ENCODE measurements at places on chromosomes 13 and 19.

DNA sequence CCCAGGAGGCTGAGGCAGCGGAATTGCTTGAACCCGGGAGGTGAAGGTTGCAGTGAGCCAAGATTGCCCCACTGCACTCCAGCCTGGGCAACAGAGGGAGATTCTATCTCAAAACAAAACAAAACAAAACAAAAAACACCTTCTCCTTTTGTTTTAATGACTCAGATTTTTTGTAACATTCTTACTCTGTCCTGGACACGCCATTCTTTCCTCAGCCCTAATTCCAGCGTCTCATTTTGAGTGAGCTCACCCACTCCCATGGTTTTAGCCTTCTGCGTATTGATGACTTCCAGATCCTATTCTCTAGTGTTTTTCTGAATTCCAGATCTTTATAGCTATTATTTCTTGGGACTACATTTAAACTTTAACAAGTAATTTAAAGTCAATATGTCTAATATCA, 326.3 kb downstream of the MYO16 start:
- no peak for DNase-seq

DNA sequence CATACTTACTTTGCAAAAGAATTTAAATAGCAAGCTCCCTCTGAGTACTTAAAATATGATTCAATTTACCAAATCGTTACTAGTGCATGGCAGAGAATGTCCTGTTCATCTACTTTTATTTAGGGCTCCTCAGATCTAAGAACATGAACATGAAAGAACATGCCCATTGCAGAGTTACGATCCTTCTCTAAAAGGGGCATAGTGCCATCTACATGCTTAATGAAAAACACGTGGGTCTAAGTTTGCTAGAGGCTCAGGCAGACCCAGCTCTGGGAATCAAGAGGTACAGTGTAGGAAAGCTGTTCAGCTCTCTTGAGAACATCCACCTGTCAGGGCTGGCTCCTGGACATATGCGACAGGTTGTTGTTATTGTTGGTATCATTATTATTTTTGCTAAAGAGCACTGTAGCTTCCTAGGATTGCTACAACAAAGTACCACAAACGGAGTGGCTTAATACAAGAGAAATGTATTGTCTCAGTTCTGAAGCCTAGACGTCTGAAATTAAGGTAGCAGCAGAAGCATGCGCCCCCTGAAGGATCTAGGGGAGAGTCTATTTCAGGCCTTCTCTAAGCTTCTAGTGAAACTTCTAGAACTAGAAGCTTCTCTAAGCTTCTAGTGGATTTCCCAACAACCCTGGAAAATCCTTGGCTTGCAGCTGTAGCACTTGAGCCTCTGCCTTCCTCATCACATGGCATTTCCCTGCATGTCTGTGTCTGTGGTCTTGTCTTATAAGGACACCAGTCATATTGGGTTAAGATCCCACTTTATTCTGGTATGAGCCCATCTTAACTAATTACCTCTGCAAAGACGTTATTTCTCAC, 133.9 kb downstream of the DCT start:
- peak; percentile 11 for DNase-seq

DNA sequence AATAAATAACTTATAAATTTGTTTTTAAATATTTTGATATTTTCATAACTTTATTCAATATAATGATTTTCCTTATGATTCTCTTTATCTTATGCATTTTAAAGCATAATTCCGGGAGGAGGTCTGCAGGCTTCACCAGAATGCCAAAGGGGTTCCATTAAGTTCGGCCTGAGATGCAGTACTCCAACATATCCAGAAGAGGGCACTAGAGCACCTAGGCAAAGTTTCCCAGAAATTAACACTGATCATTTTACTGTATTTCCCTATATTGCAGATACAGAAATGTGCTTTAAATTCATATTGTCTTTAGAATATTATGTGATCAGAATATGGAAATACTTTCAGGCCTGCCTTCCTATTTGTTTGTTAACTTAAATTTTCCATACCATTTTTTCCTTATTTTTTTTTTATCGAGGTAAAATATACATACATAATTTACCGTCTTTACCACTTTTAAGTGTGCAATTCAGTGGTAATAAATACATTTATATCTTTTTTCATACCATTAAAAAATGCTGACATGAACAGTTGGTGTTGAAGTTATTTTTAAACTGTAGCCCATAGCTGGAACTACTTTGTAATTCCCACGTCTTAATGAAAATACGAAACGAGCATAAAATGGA, 58.9 kb upstream of the TM9SF2 start:
- DNase-seq, result peak; percentile 65

- DNase-seq, result no peak
Measured at GRCh38 chr13:27053902-27054595, 117.6 kb downstream of the USP12 start.

DNA sequence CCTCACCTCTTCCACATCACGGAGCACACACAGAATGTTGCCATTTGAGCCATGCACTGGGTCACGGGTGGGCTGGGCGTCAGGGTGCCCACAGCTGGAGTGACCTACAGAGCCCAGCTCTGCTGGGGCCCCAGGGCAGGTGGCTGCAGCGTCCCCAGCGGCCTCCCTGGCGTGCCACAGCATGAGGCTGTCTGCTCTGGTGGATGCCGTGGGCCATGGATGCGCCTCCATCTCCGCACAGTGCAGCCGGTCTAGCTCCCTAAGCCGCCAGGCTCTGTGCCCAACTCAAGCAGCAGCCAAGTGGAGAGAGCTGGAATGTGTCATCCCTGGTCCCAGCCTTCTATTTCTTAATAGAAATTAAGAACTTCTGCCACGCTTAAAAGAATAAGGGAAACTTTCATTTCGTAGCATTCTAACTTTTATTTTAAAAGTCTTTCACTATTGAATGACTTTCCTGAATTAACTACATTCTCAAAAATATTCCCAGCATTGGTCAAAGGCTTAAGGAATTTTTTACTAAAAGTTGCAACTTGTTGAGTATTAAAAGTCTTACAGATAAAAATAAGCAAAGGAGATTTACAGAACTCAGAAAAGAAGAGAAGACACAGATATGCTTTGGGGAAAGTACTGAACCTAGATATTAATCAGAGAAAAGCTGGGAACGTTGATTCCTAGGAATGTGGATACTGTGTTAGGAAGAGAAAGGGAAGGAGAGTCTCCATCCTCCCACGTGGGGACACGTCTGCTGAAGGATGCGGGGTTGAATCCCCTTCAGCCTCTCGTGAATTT, 59.3 kb downstream of the ATP11A start:
- no peak for DNase-seq

DNA sequence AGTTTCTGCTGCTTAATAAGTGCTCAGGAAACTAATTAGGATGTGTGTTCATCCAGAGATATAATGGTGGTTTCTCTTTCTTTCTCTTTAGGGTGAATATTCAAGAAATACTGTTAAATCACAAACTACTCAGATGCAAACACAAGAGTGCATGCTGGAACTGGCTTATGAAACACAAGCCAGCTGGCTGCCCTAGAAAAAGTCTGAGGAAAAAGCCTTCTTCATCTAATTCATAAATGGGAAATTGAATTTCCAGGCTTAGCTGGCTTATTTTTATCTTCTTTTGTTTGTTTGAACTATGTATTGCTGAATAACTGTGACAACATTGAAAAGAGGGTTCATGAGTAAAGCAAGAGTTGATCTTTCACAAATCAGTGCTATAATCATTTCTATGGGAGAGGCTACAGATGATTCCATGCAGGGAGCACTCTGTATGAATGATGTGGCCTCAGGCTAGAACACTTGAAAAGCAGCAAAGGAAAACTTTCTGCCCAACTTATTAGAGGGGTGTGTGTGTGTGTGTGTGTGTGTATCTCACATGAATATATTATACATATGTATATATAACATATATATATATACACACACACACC, 69.8 kb upstream of the SCEL start:
- no peak for DNase-seq

DNA sequence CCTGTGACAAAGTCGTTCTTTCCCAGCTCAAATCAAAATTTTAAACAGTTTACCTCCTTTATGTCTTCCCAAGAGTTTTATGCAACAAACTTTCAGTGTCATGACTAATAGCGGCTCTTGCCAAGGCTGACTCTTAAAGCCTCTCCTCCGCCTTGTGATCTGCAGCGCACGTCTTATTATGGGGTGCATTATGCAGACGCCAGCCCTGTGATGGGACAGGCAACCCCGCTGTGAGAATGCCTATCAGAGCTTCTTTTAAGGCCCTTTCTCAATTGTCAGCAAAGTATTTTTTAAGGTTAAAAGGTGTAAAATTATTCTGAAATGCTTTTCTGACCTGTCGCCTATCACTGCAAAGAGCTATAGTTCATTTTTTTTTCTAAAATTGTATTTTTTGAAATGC, 152.8 kb downstream of the SOX1 start:
- DNase-seq, result no peak

GRCh38 chr13:60645676-60646075, 248.7 kb downstream of the TDRD3 start:
- DNase-seq, result no peak

GRCh38 chr19:13929956-13930355, 8.3 kb downstream of the PODNL1 start:
- no peak for DNase-seq

DNA sequence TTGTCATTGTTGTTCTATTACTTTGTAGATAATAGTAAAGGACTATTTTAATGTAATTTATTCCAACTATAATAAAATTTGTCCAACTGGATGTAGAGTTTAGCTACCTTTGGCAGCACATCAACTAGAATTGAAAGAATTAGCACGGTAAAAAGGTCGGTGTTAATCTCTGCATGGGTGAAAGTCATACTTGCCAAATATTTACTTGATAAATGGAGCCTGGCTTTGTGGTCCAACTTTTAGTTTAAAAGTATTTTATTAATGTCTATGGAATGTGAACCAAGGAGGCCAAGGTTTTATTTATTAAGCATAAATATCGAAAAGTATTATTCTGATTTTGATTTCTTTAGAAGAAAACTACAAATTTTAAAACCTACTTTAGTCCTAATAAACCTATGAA, 1389.0 kb downstream of the PCDH9 start:
- DNase-seq, result no peak

DNA sequence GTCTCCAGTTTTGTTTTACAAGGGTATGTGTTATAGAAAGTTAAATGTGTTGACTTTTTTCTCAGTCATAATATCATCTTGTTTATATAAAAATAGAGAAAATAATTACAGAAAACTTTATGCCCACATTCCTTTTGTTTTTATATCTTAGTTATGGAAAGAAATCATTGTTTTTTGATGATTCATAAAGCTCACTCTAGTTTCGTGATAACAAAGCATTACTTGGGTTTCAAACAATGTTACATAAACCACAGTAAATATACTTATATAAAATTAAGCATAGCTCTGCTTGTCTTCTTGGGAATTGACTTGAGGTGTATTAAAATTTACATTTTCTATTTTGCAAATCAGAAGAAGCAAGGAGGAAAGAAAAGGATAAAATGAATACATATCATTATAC, 111.8 kb downstream of the SGCG start:
- DNase-seq, result no peak

- DNase-seq, result peak; percentile 28
Measured at GRCh38 chr19:6424195-6424938, at the start of gene KHSRP. KHSRP (minus strand) TSS chr19:6424811; CDS start chr19:6424701, 110 bp downstream.

GRCh38 chr13:99352351-99353245, 45.4 kb upstream of the GPR183 start:
- DNase-seq, result peak; percentile 47

GRCh38 chr13:34894756-34895155, 47.3 kb upstream of the NBEA start:
- DNase-seq, result no peak

DNA sequence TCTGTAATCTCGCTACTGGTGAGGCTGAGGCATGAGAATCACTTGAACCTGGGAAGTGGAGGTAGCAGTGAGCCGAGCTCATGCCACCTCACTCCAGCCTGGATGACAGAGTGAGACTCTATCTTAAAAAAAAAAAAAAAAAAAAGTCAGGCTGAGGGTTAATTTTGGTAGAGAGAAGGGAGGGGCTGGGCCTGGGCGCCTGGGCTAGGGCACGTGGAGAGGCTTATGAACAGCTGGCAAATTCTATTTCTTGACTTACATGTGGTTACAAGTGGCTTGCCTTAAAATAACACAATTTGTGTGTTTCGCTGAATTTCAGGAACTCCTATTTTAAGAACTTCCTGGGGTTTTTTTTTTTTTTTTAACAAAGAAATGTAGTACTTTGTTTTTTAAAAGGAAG, 47.6 kb upstream of the MAP3K10 start:
- peak; percentile 66 for DNase-seq

GRCh38 chr13:102237230-102237629, 164.6 kb downstream of the FGF14 start:
- no peak for DNase-seq

DNA sequence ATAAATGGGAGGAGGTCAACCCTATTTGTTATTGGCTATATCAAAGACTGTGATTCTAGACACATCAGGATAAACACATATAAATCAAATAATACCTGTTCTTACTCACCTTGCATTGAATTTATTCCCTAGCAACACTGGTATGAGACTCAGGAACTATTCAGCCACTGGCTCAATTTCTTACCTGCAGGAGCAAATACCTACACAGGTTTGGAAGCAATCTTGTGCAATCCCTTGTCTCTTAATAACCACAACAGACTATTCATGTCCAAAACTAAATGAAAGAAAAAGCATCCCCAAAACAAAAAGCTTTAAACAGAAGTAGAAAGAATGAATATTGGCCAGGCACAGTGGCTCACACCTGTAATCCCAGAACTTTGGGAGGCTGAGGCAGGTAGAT, 55.5 kb downstream of the TBC1D4 start:
- DNase-seq, result no peak

- peak; percentile 27 for DNase-seq
Measured at GRCh38 chr19:13881251-13881691, 4.3 kb downstream of the NANOS3 start.

GRCh38 chr19:8306235-8307054, 1.7 kb downstream of the CD320 start:
- no peak for DNase-seq

GRCh38 chr19:28966737-28967399, 246.1 kb downstream of the UQCRFS1 start:
- DNase-seq, result no peak

- DNase-seq, result no peak
Measured at GRCh38 chr19:56750658-56751057, 79.1 kb upstream of the ZNF835 start.

DNA sequence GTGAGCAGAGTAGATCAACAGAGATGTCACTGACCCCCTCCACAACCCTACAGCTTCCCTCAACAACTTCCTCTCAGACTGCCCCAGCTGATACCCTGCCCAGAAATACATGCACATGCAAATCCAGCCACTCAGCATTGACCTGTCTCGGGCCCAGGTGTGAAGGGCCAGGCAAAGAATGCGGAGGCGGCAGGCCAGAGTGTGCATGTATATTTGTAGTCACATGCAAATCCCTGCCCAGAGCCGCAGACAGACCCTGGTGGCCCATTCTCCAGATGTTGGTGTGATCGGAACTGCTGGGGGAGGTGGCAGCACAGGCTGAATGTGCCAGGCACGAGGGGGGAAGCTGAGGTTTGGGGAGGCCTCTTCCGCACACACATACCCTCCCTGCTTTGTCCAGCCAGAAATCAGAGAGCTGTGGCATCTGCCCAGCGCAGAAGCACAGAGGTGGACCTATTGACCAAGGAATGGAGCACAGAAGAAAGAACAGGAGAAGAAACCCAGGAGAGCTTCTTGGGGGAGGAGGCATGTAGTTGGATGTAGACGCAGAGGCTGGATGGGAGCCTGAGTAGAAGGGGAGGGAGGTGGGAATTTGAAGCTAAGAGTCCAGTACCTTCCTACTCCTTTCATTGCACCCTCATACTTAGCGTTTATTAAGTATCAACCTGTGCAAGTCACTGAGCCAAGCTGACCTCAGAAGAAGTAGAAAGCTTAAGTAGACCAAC, 14.4 kb downstream of the MEF2B start:
- no peak for DNase-seq

- DNase-seq, result no peak
Measured at GRCh38 chr19:38036707-38037611, 130.0 kb downstream of the SIPA1L3 start.

GRCh38 chr13:36377826-36378468, 31.8 kb upstream of the SPART start:
- DNase-seq, result no peak

All from CD4-positive, alpha-beta T cell treated with Interleukin-6 for 4 hours (primary cell).